ENCODE measurements at places on chromosomes 13 and 19.

DNA sequence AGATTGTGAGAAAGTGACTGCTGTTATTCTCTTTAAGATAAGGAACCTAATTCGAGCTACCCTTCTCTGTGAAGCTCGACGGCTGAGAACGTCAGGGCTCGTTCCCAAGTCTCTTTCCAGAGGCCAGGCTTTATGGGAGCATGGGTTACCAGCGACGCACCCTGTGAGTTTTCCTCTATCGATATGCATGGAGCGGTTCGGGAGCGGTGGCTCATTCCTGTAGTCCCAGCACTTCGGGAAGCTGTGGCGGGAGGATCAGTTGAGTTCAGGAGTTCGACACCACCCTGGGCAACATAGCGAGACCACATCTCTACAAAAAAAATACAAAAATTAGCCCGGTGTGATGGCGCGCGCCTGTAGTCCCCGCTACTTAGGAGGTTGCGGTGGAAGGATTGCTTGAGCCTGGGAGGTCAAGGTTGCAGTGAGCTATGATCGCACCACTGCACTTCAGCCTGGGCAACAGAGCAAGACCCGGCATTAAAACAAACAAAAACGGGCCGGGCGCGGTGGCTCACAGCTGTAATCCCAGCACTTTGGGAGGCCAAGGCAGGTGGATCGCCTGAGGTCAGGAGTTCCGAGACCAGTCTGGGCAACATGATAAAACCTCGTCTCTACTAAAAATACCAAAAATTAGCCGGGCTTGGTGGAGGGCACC lies 681 bp upstream of the ZNF606 start:
- DNase-seq = no peak

GRCh38 chr13:51097353-51098043 lies 13.6 kb downstream of the C13orf42 start:
- DNase-seq = no peak

DNA sequence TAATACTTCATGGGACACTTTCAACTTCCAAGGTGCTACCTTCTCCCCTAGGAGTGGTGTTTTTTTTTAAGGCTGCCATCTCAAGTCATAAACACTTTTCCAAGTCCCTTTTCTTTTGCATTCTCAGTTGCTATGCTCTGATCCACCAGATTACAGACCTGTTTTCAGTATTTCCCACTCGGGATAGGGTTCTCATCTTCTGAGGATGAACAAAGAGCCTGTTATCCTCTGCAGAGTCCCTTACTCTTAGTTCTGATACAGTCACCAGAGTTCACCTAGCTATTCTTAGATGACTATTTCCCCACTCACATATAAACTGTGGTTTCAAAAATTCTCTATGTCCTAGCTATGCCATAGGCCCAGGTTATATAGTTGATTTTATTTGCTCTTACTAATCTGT lies 15.9 kb downstream of the ZDHHC20 start:
- DNase-seq = no peak

DNA sequence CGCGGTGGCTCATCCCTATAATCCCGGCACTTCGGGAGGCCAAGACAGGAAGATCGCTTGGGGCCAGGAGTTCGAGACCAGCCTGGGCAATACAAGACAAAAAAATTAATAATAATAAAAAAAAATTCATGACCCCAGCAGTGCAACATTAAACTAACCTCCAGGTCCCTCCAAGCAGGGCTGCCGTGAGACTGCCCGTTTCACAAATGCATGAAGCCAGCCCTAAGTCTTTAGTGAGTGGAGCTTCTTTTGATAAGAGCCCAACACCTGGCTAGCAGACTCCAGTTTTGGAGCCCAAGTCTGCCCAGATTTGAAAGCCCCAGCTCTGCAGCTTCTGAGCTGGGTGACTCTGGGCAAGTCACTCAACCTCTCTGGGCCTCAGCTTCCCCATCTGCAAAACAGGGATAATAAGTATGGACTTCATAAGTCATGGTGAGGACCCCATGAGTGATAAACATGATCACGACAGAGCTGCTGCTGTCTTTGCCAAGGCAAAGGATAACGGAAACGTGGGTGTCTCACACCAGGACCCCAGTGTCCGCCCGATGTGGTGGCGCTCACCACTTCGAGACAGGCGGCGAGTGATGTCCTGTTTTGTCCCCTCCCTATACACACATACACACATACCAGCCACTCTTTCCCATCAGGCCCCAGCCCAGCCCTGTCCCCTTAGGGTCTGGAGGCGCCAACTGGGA lies 38.4 kb upstream of the NANOS3 start:
- DNase-seq = no peak

DNA sequence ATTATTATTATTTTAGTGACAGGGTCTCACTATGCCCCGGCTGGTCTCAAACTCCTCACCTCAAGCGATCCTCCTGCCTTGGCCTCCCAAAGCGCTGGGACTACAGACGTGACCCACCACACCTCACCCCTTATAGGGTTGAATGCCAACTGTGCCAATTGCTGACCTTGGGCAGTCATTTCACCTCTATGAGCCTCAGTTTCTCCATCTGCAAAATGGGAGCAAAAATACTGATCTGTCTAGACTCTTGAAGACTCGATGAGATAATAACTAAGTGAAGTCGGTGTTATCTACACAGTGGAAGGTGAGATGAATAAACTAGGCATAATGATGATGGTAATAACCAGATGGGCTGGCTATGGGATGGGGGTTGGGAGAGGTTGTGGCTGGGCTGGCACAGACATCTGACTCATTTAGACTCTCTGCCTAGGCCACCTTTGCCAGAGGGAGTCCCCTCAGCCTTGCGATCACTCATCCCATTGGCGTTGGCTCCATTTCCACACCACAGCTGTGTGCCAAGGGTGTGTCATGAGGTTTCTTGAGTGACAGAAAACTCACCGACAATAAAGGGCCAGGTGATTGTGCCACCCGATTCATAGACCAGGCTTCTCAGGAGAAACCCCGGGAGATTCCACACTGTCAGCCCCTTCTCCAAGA lies at the start of gene CASP14:
CASP14 (plus strand) TSS at position 596 of the 657 bp plus-strand sequence. CDS start 2,772 bp downstream, outside the sequence.
- no peak for DNase-seq

GRCh38 chr19:40775632-40776022 lies 306 bp downstream of the MIA start:
- no peak for DNase-seq

DNA sequence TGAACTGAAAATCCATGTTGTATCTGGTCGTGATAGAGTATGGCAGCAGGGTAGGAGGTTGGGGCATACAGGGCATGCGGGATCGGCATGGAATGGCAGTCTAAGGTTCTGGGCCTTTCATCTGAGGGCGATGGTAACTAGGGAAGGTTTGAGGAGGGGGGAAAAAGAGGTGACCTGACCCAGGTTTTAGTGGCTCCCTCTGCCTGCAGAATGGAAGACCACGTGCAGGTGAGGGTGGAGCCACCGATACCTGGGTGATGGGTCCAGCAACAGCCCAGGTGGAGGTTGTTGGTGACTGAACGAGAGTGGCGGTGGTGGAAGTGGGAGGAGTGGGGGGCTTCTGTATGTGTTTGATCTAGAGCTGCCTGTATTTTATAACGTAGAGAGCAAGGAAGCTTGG lies 3.8 kb downstream of the ZNF749 start:
- DNase-seq = no peak

- no peak for DNase-seq
These were observed 17.8 kb downstream of the KCTD12 start for GRCh38 chr13:76868371-76868770.

- no peak for DNase-seq
These were observed 12.3 kb downstream of the GATAD2A start for GRCh38 chr19:19417628-19418245.

GRCh38 chr13:42781352-42781751 lies at the start of gene FAM216B:
Gene FAM216B, plus strand, starts transcription at chr13:42781584. Its CDS starts 2,484 bp downstream, at chr13:42784068.
- DNase-seq = no peak

DNA sequence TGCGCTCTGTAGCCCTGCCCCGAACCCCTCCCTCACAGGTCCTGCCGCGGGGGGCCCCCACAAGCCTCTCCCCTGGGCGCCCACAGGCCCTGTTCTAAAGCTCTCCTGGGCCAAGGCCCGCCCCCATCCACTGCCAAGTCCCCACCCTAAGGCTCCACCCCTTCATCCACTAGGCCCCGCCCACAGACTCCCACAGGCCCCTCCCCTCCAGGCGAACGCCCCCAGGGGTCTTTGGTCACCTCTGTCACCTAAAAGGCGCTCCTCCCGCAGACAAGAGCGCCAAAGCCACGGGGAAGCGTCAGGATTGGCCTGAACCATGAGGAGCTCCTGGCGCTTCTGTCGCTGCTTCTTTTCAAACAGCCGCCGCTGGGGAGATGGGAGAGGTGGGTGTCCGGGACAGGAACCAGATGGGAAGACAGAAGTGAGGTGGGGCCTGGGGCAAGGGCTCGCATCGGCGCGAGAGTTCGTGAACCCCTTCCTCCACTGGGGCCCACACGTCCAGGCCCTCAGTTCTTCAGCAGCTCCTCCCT lies 2.3 kb downstream of the TULP2 start:
- no peak for DNase-seq

GRCh38 chr13:40213779-40214178 lies 452.7 kb downstream of the FOXO1 start:
- DNase-seq = no peak

DNA sequence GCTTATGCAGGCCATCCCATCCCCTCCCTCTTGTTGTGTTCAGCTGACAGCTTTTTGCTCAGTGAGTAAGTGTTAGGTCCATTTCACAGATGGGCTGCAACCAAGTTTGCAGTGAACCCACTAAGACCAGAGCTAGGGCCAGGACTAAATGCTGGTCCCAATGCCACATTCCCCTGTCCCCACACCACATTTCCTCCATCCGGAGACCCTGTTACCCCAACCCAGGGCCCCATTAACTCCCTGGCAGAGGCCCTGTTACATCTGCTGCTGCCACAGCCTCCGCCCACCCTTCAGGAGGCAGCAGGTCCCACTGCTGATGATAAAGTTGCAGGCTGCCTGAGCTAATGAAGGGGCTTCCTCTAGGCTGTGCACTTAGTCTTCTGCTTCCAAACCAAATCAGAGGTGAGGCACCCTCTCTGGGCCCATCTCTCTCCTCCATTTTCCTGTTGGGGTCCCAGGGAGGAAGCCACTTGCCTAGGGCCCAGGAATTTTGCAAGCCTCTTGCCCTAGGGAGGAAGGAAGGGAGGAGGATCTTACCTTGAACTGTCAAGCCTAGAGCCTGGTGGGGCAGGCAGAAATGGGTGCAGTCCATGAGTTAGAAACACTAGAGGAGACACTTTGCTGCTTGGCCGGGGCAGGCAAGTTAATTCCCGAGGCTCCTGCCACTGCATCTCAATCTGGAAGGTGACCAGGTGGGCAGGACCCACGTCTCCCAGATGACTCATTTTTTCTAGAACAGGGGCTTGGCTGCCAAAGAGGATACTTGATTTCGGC lies 3.4 kb upstream of the USF2 start:
- DNase-seq = no peak

DNA sequence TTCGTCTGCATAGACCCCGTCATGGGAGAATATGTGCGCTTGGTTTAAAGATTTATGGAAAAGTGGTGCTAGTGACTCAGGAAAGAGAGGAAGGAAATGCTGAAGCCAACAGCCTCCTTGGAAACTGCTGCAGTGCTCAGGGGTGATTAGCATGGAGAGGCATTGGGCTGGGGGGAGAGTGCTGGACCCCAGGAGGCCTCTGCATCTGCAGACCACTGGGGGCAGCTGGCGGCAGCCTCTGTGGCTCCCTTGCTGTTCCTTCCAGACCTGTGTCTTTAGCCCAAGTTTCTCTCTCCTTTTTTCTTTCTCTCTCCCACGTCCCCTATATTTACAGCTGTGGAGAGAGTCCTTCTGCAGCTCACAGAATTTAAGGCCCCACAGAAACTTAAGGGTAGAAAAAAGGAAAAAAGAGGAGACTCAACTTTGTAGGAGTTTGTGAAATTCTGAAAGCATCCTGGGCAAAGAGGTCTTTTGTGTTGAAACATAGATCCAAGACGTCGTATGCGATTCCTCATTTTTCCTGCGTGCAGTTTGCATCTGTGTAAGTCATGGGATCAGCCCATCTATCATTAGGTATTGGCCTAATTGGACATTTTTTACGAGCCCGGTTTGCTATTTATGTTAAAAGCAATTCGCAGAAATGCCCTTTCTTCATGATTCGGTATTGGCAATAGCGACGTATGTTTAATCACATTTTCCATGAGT lies 116.2 kb upstream of the ZNF536 start:
- DNase-seq = no peak

DNA sequence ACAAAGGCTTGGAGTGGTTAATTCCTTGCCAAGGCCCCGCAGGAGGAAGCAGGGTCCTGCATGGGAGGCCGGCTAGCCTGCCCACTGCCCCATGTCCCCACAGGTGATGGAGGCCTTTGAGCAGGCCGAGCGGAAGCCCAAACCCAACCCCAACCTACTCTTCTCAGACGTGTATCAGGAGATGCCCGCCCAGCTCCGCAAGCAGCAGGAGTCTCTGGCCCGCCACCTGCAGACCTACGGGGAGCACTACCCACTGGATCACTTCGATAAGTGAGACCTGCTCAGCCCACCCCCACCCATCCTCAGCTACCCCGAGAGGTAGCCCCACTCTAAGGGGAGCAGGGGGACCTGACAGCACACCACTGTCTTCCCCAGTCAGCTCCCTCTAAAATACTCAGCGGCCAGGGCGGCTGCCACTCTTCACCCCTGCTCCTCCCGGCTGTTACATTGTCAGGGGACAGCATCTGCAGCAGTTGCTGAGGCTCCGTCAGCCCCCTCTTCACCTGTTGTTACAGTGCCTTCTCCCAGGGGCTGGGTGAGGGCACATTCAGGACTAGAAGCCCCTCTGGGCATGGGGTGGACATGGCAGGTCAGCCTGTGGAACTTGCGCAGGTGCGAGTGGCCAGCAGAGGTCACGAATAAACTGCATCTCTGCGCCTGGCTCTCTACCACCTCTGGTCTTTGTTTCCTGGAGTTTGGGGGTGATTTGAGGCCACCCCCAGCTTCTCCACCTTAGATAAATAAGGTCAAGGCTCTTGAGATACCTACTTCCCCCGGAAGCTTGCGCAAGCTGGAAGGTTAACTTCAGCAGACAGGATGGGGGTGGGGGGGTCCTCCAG lies 2.6 kb downstream of the B3GNT8 start:
- DNase-seq = no peak
